Activated CD4-positive, alpha-beta T cell treated with anti-CD3 and anti-CD28 coated beads, Interleukin-2, amount 50 U/mL, for 16 hours (primary cell): ENCODE measurements at places on chromosomes 13 and 19.

DNA sequence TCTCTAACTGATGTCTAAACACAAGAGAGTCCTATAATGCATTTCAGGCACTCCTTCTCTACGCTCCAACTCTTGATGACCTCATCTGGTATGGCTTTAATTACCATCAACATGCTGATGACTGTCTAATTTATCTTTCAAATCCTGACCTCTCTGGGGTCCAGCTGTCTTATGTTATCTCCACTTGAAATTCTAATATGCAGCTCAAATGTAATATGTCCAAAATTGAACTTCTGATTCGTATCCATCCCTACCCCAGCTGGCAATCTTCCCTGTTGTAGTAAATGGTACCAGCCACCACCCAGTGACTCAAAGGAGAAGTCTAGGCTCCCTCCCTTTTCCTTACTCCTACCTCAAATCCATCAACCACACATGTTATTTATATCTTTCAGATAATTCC is 288.0 kb upstream of the SLC10A2 start:
- no peak for DNase-seq

- no peak for DNase-seq
These were observed 111.9 kb downstream of the HSPH1 start for GRCh38 chr13:31049833-31050232.

DNA sequence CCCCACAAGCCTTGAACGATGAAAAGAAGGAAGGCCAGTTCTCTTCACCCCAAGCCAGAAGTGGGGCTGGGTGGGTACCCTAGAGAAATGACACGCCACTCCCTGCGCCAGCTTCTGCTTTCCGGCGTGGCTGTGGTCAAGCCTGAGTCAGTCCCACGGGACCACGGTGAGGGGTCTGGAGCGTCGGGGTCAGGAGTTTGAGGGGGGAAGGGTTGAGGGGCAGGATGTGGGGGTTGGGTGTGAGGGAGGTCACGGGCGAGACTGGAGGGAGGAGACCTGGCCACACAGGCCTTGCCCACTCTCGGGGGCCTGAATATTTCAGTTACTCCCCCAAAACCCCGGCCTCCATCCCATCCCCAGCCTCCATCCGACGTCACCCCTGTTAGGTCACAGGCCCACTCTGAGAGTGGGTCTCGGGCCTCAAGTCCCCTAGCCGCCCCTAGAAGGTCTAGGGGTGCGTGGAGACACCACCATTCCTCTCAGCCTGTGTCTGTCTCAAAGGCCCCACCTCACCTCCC is 500 bp upstream of the IFI30 start:
- no peak for DNase-seq

DNA sequence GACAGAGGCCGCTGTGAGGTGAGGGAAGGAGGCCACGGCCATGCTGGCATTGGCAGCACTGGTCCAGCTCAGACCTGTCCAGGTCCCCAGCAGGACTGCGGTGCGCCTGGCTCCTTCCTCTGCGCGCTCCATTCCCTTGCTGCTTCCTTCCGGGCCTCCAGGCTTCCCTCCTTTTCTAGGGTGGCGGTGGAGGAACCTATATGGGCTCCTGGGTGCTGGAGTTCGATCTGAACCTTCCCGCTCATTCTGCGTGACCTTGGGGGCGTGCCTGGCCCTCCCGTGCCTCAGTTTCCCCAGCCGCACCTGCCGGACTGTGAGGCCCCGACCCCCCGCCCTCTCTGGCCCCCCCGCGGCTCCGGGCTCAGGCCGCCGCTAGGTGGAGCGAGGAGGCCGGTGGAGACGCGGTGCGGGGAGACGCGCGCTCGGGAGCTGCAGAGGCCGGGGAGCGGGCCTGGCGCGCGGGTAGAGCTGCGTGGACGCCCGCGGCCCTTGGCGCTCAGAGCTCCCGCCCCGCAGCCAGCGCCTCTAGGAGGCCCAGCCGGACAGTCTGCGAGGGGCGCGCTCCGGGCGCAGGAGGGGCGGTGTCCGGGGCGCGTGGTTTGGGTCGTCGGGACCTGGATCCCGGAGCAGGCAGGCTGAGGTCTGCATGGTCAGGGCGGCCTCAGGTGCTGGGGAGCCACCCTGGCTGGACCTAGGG is 29.9 kb downstream of the EFNA2 start:
- DNase-seq: peak; percentile 8

DNA sequence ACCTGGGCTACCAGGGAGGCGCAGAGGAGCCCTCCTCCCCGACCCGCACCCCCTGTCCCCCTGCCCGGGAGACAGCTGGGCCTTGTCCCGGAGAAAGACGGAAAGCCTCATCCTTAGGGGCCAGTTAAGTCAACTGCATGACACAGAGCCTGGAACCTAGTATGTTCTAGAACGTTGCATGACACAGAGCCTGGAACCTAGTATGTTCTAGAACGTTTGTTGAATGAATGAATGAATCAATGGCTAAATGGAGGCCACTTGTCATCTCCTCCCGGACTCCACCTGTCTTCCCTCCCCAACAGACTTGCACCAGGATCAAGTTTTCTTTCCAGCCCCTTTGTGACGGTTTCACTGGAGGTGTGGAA is 706 bp downstream of the SERP2 start:
- no peak for DNase-seq

- DNase-seq: no peak
These were observed 545.8 kb downstream of the LIG4 start for GRCh38 chr13:107669391-107669993.
